ENCODE measurements at places on chromosomes 2 and 18.

GRCh38 chr2:23092831-23093230, 292.1 kb upstream of the KLHL29 start:
- no peak for DNase-seq

DNA sequence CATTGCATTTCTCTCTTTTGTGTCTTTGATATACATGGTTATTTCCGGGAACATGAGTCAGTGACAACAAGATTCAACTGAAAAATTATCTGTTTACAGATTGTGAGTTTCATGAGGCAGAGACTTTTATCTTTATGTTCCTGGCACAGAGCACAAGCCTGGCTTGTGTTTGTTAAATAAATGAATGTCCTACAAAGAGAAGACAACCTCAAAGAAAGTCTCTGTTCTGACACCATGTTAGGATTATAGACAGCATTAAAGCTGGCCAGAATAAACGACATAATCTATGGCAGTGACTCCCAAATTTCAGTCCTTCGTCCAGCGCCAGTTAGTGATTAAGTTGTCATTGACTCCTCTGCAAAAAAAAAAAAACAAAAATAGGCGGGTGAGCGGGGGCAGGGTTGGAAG, 97.4 kb upstream of the DNAJC10 start:
- DNase-seq = no peak

DNA sequence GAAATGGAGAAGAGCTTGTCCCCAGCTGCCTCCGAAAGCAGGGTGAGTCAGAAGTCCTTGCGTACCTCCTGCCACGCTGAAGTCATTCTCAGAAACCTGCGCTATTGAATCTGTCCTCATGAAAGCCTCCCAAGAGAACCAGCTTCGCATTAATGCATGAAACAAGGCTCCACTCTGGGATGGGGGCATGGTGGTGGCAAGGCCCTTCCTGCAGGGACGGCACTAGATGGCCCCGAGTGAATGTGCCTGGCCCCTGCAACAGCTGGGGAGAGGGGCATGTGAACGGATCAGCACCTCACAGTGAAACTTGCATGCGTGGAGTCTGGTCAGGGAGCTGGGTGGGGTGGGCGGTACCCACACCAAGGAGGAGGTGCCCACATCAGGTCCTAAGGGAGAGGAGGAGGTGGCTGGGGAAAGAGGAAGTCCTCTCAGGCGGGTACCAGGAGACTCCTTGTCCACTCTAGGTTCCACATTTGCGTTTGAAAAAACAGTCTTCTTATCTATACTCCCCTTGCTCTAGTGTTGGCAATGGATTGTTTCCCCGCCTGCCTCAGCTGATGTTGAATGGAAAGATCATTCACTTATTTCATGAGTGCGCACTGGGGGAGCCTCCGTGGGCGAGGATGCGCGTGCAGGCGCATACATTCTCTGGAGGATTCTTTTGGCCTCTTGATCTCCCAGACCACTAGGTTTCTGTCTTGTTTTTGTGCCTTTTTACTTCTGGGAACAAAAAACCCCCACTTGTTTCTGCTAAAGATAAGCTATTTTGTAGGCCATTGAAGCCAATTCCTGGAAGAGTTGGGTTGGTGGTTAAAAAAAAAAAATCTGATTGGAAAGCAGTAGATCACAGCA, 104.7 kb downstream of the KLHL29 start:
- DNase-seq = no peak

DNA sequence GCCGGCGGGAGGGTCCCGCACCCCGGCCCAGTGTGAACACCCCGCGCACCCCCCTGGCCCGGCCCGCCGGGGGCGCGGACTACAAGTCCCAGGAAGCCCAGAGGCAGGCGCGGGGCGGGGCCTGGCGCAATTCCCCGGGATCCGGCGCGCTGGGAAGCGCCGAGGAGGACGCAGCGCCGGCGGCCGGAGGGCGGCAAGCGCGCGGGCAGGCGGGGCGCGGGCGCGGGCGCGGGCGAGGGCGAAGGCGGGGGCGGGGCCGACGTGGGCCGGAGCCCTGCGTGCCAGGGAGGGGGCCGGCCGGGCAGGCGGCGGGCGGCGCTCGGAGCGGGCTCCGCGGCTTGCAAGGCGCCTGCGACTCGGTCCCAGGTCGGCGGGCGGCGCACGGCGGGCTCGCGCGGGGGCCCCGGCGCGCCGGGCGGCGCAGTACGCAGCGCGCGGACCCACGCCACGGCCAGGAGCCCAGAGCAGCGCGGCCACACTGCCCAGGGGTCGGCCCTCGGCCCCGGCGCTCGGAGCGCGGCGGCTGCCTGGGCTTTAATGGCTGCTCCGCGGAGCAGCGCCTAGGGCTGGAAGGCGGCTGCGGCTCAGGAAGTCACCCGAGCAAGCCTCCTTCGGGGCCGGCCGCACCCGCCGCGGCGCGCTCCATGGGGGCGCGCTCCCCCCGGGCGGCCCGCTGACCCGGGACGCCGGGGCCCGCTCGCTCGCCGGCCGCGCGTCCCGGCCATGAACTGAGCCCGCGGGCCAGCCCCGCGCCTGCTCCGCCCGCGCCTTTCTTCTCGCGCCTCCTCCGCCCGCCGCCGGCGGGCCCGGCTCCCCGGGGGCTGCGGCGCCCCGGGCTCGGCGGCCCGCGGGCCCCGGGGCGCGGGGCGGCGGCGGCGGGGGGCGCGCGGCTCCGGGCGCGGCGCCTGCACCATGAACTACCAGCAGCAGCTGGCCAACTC, at the start of gene AGAP1:
TSS of gene AGAP1 (plus strand) at position 269 of the 941 bp plus-strand sequence.
- no peak for DNase-seq

GRCh38 chr2:199684832-199685231, 166.2 kb downstream of the FTCDNL1 start:
- no peak for DNase-seq

DNA sequence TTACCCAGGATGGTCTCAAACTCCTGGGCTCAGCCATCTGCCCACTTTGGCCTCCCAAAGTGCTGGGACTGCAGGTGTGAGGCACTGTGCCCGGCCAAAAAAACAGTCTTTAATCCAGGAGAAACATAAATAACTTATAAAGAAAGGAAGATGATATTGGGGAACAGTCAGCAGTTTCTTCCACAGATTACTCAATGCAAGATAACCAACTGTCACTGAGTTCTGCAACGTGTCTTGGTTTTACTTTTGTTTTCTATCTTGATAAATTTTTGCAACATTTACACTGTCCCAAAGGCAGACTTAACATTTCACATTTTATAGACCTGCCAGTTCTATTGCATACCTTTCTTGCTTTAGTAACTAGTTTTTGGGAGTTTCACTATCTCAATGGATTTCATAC, 71.1 kb downstream of the ANKRD44 start:
- no peak for DNase-seq

GRCh38 chr18:27879540-27879939, 297.4 kb downstream of the CDH2 start:
- no peak for DNase-seq

DNA sequence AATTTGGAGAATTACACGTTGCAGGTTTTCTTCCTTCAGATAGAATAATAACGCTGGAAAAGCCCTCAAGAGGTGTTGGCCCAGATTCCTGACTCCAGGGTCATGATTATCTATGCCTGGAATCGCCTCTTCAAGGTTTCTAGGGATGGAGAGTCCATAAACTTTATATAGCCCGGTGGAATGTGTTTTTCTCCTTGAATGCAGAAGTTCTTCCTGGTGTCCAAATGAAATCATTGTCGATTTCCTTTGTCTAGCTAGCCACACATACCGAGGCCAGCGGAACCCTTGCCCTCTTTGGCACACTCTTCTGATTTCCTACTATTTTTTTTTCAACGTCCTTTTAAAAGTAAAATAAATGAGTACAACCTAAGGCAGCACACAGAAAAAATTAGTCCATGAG, 117.8 kb downstream of the PID1 start:
- DNase-seq = no peak

DNA sequence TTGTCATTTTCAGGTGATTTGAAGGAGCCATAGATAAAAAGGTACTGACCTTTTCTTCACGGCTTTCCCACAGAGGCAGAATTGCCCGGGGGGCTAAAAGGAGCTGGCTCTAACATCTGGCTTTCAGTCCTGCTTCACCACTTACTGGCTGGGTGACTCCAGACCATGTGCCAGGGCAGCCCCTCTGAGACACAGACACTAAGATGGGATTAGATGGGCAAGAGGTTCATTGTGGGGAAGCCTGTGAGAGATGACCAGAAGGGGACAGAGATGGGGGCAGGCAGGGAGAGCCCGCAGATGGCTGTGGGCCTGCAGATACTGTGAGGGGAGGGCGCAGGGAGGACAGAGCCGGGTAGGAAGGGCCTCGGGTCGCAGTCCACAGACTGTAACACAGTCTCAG, 74.7 kb upstream of the TTC39C start:
- DNase-seq = no peak

GRCh38 chr2:241035818-241036396, 37.5 kb downstream of the SNED1 start:
- DNase-seq = peak; percentile 24

GRCh38 chr2:218607436-218608115, at the start of gene PLCD4:
Gene PLCD4, plus strand, starts transcription at chr2:218607899. Its CDS starts 7,841 bp downstream, at chr2:218615740.
- no peak for DNase-seq

Measured in activated CD4-positive, alpha-beta T cell treated with anti-CD3 and anti-CD28 coated beads for 1 hour (primary cell).